ENCODE measurements at places on chromosomes 2 and 18.
A peak's percentile ranks its signal among the peaks of the same experiment; 100 is the strongest.

GRCh38 chr2:23498943-23499342 is 114.0 kb downstream of the KLHL29 start:
- peak; percentile 28 for DNase-seq

DNA sequence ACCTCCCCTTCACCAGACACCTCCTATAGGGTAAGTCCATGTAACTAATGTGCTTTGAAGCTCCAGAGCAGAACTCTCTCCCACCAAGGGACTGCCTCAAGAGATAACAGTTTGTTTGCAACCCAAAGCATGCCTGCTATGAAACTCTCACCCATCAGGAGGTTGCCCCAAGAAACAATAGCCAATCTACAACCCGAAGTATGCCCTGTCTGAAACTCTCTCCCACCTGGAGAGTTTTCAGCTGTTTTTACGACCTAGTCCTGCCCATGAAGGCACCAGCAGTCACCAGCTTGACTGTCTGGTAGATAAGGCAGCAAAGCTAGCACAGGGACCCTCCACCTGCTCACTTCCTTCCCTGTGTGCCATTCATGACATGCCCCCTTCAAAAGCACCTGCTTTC is 533.9 kb upstream of the CRIM1 start:
- DNase-seq = no peak

DNA sequence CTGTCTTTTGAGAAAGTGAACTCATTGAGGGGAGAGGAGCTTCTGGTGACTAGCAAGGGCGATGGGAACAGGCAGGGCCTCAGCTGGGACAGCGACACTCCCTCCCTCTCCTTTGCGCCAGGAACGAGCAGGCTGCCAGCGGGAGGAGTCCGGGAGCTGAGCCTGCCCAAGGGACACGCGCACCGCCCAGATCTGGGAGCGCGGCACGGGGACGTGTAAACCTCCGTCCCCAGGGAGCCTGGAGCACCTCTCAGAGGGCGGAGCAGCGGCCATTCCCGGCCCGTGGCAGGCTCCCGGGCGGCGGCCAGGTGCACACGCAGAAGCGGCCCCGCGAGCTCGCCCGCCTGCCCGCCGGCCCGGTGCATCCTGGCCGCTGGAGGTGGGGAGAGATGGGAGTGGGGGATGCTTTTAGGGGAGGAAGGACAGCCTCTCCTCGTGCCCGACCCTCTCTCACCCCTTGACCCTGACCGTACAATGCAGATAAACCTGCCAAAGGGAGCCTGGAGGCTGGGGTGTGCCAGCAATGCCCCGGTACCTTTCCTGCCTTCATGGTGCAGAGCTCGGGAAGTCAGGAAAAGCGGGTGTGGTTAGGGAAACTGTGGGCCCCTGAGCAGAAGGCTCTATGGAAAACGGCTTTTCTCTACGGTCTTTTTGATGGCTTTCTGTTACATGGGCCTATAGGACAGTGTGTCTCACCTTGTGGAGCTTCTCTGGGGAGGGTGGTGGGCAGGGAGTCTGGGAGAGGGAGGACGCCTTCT is 2.2 kb downstream of the AQP4 start:
- DNase-seq = no peak

DNA sequence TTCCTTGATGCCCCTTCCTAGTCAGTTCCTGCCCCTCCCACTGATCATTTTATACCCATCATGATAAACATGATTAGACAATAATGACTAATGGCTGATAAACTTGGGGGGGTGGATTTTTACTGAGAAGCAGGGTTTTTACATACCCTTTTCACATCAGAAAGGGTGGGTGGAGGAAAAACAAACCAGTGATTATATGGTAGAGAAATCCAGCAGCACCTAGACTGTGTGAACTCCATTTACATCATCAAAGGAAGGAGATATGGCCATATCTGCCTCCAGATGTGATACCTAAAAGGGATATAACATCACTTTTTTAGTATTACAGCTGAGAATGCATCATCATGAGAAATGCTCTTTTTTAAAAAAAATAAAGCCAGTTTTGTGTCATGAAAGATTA is 89.9 kb downstream of the ANKRD12 start:
- no peak for DNase-seq

- DNase-seq = no peak
Observed at GRCh38 chr2:134155134-134155533, 98.7 kb upstream of the MGAT5 start.

All from fibroblast of mammary gland (primary cell).